CD4-positive, CD25-positive, alpha-beta regulatory T cell (primary cell): ENCODE measurements at places on chromosomes 12 and 14. TPM values are rescaled to one million over a fixed set of nuclear protein-coding genes. Genes with fewer than 3 reads are reported as not detected.

Gene GLIPR1L1
- not detected for total RNA-seq

Gene PZP
- not detected for total RNA-seq

Gene RXYLT1
- total RNA-seq: 8.9 TPM

Gene CD69
- total RNA-seq: 1,130 TPM

Gene FOXG1
- total RNA-seq: not detected

Gene GDF3
- total RNA-seq: not detected

Gene SLC41A2
- 4.7 TPM for total RNA-seq

Gene USP15
- 417 TPM for total RNA-seq

DNA sequence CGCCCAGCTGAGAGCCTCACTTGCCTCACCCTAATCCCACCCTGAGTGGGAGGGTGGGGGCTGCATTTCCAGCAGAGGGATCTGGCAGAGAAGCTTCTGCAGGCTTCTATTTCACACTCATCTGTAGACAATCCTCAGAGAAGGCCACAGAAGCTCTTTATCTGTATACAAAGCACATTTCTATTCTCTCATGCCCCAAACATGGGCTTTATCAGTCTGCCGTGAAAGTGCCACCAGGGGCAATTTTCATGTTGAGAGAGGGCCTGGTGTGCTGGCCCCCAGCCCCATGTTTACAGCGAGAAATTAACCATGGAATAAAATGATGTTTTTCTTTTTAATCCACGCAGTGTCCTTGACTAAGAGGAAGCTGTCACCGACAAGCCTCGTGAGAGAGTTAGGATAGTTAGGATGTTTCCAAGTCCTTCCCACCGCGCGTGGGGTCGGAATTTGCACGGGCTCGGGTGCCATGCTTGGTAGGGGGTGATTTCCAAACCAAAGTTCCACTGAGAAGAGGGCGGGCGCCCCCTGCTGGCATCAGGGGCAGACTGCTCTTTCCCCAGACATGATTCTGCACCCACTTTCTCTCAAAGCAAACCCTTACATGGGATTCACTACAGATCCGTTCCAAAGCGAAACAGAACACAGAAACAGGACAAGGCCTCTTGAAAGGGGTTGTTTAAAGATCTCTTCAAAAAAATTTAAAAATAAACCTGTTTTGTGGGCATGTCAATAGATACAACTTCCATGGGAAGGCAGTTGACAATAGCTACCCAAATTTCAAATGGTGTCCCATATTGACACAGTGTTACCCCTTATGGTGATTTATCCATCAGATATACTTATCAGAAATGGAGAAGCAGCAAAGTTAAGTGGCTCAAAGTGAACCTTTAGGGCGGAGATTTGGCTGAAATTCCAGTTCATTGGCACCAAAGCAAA lies 19.4 kb downstream of the BDKRB1 start:
- peaks cover 2% of the 10 kb centered on the region for H3K27me3 ChIP-seq
- DNase-seq: peak; percentile 17
- H3K4me1 ChIP-seq: no peaks in the 10 kb centered on the region
- H3K27ac ChIP-seq: no peak overlapping the region

DNA sequence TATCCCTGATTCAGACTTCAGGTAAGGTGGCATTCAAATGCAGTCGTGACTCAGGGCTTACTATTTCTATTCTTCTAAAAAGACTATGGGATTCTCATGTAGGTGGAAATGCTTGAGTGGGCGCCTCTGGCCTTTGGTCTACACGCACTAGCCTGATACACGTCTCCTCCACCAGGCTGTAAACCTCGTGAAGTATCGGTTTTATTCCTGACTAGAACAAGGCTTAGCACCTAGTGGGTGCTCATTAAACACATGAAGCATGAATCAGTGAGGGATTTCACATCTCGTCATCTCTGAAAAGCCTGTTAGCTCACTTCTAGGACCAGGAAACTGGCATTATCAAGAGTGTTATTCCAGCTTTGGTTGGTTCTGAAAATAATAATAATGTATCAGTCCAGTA lies 17.7 kb upstream of the HNF1A start:
- no peak overlapping the region for H3K4me3 ChIP-seq
- H3K4me1 ChIP-seq: peaks cover 6% of the 10 kb centered on the region
- H3K27me3 ChIP-seq: no peaks in the 10 kb centered on the region
- H3K36me3 ChIP-seq: no peaks in the 10 kb centered on the region

- H3K27ac ChIP-seq: peak overlapping the region; percentile 73
- H3K36me3 ChIP-seq: peaks cover 2% of the 10 kb centered on the region
Observed at GRCh38 chr14:69635981-69636639, 24.7 kb downstream of the SUSD6 start.

DNA sequence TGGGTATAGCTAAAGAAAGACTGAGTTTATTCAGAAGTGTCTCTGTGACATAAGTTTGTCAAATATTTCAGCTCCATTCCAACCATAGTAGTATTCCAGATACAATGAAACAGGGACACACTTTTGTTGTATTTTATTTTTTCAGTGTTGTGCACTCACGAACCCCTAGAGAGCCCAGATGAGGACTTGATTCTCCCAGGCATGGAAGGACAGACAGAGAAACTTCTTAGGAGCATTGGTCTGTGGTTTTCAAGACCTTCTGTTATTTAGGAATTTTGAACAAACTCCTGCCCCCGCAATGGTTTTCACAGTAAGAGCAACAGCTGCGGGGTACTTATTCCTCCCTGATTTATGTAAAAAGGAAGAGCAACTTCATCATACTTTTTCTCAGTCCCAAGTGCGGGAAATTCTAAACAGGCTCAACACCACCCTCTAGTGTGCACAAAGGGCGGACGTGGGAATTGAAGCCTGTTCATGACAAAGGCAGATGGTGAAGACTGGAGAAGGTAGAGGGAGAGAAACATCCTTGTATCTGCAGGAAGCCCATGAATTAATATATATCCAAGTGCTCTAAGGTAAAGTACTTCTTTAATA lies 147.6 kb downstream of the PAH start:
- H3K36me3 ChIP-seq: no peaks in the 10 kb centered on the region
- no peaks in the 10 kb centered on the region for H3K4me1 ChIP-seq
- no peak for DNase-seq
- no peak overlapping the region for H3K4me3 ChIP-seq

DNA sequence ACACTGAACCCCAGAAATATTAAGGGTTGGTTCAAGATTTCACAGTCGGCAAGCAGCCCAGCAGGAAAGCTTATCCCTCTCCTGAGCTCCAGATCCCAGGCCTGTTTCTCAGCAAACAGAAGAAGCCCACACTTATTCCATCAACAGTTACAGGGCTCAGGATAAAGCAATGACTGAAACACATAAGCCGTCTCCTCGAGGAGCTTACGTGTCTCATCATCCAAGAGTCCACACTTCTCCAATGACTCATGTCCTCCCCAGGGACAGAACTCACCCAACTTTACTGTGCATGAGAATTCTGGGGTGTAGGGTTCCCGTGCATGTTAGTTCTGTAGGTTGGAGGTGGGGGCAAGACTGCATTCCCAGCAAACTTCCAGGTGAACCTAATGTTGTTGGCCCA lies 31.2 kb downstream of the GSC start:
- DNase-seq: no peak
- H3K27me3 ChIP-seq: no peaks in the 10 kb centered on the region
- H3K27ac ChIP-seq: no peak overlapping the region
- no peak overlapping the region for H3K4me3 ChIP-seq

- H3K36me3 ChIP-seq: no peaks in the 10 kb centered on the region
- no peak for DNase-seq
- H3K4me3 ChIP-seq: no peak overlapping the region
- no peak overlapping the region for H3K27ac ChIP-seq
- peaks cover 29% of the 10 kb centered on the region for H3K27me3 ChIP-seq
Observed at GRCh38 chr12:32895688-32896431, 717 bp downstream of the PKP2 start.

DNA sequence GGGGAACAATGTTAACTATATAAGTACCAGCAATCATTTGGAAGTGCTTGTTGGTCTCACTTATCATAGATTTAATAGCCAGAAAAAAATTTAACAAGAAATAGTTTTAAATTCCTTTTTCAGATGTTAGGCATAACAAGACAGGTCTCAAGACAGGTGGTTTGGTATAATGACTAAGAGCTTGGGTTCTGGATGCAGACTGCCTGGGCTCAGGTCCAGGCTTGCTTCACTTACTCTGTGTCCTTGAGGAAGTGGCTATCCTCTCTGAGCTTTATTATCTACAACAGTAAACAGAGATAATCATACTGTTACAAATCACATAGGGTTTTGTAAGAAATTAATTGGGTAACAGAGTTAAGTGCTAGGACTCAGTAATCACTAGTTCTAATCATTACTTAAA lies 338.0 kb upstream of the FLRT2 start:
- no peak overlapping the region for H3K4me3 ChIP-seq
- no peak for DNase-seq
- H3K36me3 ChIP-seq: no peaks in the 10 kb centered on the region
- no peaks in the 10 kb centered on the region for H3K27me3 ChIP-seq

GRCh38 chr14:38646391-38646790 lies 390.5 kb upstream of the CLEC14A start:
- H3K4me1 ChIP-seq: no peaks in the 10 kb centered on the region
- H3K4me3 ChIP-seq: no peak overlapping the region
- no peaks in the 10 kb centered on the region for H3K36me3 ChIP-seq
- no peak for DNase-seq

- no peak overlapping the region for H3K27ac ChIP-seq
- no peak for DNase-seq
- H3K36me3 ChIP-seq: peaks cover 24% of the 10 kb centered on the region
- peaks cover 37% of the 10 kb centered on the region for H3K4me1 ChIP-seq
Observed at GRCh38 chr14:52319919-52320318, 5.8 kb downstream of the PTGER2 start.

DNA sequence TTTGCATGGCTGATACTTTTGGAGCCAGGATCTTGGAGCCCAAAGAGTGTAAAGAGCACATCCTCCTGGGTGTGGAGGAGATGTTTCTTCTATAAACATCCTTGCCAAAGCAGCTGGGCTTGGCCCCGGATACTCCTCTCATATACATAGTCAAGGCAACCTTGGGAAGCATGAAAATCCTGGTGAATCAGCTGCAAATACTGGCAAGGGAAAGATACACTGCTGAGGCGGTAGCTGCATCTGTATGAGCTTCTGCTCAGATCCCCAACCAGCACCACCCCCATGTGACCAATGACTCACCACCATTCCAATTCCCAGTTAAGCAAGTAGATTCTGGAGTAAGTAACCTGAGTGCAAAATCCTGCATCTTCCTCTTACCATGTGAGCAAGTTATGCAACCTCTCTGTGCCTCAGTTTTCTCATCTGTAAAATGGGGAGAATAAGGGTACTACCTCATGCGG lies 567.4 kb downstream of the MED13L start:
- H3K36me3 ChIP-seq: no peaks in the 10 kb centered on the region
- no peak overlapping the region for H3K4me3 ChIP-seq
- H3K27ac ChIP-seq: no peak overlapping the region
- H3K4me1 ChIP-seq: no peaks in the 10 kb centered on the region
- DNase-seq: no peak
- H3K27me3 ChIP-seq: no peaks in the 10 kb centered on the region

GRCh38 chr12:121065345-121065744 lies 26.3 kb upstream of the OASL start:
- H3K27ac ChIP-seq: no peak overlapping the region
- no peak for DNase-seq
- H3K36me3 ChIP-seq: no peaks in the 10 kb centered on the region
- H3K27me3 ChIP-seq: no peaks in the 10 kb centered on the region

DNA sequence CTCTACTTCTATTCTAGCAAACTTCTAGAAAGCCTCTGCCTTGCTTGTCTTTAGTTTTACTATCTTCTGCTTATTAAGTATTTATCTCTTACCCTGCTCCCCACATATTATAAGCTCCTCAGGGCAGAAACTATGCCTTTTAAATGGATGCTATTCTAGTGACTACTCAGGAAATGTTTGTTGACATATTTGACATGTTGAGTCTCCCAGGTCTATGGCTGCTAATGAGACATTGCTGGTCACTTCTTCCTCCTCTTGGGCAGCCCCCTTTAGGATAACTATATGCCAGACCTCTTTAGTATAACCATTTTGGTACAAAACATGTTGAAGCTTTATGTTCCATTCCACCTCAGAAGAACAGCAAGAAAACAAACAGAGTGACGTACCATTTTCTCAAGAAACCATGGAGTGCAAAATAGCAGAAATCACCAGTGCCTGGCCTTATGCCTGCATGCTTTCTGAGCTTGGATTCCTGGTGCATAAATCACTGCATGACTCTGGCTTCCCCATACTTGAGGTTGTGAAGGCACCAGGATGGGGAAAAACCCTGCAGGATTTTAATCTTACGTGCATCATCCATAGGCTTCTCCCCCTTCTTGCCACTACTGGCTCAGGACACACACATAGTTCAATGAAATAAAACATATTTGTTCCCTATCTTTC lies 202.6 kb downstream of the TMX1 start:
- H3K36me3 ChIP-seq: no peaks in the 10 kb centered on the region
- H3K27me3 ChIP-seq: peaks cover 2% of the 10 kb centered on the region
- no peak overlapping the region for H3K27ac ChIP-seq
- no peak for DNase-seq
- no peak overlapping the region for H3K4me3 ChIP-seq
- no peaks in the 10 kb centered on the region for H3K4me1 ChIP-seq
